ENCODE measurements at places on chromosomes 13 and 19. TPM values are rescaled to one million over a fixed set of nuclear protein-coding genes. Genes with fewer than 3 reads are reported as not detected.

DNA sequence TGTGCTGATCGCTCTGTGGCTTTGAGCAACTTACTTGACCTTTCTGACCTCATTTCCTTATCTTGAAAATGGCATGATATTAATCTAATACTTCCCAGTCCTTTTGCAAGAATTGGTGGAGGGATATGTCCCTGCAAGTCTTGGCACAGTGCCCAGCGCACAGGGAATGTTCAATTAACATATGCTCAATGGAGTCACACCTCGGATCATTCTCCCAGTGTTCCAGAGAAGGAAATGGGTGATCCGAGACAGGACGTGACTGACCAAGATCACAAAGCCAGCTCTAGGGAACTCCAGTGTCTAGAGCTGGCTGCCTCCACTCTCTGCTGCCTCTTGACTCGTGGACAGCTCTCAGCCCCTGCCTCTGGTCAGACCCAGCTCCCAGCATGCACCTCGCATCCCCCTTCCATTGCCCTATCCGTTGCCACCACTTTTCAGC, 3.6 kb downstream of the CDC42EP5 start:
- peak; percentile 70 for DNase-seq

DNA sequence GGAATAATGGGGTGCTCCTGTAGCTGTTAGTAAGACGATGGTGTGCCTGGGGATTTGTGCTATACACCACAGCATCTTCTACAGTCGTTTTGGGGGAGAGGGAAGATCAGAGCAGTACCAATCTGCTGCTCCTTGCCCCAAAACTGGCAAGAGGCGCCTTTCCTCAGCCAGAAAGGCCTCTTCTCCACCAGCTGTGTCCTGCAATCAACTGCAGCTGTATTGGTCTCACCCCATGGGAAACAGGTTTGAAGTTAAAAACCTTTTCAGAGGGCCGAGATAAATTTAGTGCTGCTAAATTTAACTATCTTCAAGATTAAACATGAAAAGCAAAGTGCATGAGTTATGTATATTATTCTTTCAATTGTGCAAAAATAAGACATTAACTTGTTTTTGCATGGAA, 1.2 kb upstream of the RNASEH2B start:
- no peak for DNase-seq

DNA sequence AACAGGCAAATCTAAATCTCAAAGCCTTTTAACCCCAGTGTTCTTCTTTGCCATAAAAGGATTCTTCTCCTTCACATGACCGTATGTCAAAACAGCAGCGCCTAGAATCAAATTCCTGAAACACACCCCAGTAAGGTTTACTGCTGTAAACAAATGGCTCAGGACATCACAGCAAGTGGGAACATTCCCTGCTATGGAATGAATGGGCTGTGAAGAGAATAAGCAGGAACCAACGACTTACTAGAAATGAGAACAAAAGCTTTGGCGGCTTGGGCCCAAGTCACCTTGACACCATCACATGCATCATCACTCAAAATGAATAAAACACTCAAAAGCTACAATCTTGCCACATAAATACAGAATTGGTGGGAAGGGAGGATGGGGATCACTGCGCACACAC, 80.4 kb upstream of the SPATA13 start:
- DNase-seq, result no peak

DNA sequence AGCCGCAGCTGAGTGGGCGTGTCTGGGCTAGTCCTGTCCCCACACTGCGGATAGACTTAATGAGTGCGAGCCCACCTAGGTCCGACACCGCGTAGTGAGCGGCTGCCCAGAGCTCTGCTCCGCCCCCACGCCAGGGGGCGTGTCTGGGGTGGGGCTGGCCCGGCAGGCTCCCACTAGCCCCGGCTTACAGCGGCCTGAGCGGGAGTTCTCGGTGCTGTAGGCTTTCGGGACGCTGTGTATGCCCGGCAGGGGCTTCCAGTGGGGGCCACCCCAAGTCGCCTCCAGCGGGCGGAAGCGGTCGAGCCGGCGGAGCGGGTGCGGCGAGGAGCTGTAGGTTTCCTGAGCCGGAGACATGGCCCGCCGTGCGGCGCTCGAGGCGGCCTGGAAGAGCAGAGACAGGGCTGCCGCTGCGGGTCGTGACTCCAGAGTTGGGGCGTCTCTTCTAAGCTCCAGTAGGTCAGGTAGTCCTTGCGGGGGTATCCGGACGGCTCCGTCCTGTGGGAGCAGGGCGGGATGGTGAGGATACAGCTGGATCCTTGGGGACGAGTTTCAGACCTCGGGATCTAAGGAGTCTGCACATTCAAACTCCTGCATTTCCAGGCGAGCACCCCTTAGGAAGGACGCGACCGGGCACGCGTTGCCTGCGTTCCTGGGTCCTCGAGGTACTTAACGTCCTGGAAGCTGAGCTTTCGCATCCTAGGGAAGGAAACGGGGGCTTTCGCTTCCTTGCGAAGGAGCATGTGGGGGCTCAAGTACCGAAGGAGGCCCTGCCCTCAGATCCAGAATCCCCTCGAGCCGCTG, 1.2 kb downstream of the CGB7 start:
- DNase-seq, result peak; percentile 62

DNA sequence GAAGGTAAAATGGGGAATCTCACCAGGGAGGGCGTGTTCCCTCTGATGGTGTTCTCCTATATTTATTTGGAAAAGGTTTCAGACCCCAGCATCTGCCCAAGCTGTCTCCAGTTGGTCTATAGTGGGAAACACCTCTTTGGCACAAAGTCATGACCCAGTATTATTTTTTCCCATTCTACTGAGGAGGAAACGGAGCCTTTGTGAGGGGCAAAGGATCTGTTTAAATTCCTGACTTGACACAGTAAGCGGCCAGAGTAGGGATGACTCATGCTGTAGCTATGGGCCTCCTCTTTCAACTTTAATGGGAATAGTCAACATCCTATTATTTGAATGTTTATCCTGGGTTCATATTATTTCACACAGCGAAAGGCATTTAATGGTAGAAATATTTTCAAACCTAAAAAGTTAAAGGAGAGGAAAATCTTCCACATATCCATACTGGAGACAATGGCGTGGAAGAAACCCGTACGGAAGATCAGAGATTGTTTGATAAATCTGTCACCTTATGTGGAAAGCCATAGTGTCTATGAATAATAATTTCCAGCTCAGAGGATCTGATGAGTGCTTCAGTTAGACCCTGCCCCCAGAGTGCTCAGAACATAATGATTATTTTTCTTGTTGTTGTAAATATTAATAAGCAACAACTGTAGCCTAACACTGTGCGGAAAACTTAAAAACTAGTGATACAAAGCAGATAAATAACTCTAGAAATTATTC, 126.0 kb downstream of the FOXO1 start:
- peak; percentile 96 for DNase-seq

DNA sequence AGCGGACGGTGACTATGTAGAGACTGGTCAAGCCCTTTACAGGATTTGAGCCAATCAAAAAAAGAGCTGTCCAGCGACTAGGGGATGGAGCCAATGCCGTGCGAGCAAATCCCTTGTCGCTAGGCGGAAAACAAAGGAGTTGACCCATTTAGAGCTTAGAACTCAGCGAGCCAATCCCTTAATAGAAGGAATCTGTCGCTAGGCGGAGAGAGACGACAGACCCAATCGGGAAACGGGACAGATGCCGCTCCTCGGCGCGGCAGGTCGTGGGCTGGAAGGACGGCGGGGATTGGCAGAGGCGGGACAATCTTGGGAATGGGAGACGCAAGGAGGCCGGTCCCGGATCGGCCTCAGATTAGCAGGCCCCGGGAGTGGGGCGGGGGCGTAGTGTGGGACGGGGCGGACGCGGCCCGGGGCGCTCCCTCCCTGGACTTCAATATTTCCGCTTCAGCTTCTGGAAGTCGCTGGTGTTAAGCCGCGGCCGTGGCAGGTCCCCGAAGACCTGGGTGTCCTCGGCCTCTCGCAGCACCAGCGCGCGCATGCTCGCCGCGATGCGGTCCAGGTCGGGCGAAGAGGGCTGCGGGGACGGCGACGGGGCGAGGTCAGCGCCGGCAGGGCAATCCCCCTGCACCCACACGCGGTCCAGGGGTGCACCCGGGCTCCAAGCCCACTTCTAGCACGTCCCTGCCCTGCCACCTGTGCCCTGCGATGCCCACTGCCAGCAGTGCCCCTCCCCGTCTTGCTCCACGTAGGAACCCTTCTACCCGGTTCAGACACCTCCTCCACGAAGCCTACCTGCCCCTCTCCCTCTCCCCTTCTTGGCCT, 2.3 kb upstream of the PNKP start:
- peak; percentile 100 for DNase-seq

DNA sequence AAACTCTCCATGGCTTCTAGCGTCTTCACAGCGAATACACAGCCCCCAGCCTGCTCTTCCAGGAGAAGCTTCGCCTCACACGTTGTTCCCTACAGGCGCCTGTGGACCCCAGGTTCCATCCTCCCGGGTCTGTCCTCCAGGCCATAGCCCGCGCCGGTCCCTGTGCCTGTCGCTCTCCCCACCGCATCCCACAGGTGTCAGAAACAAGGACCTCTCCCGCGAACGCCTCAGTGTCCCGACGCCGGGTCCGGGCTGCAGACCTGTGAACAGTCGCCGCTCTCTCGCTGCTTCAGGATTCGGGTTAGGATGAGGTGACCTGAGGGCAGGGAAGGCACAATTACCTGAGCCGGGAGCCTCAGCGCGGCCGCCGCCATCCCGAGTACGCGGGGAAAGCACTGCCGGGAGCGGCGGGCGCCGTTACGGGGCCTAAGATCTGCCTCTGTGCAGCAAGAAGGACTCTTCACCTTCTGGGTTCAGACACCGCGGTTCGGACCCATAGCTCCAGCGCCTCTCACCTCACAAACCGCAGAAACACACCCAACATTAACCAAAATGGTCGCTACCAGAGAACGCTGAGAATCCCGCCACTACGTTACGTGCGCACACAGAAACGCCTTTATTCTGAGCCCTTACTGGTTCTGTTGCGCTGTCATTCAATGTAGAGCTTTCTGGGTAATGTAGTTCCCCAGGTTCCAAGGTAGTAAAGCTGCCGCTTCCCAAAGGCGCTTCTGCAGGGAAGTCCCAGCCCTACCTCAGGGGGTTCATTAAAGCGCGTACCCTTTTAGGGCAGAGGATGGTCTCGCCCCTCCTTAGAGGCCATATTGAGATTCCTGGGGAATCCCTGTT, at the start of gene ZNF418:
Gene ZNF418 (minus strand): TSS at position 583 of the 846 bp plus-strand sequence. CDS start 1,580 bp downstream, outside the sequence.
- peak; percentile 76 for DNase-seq

- no peak for DNase-seq
These were observed 10.3 kb downstream of the PALM start for GRCh38 chr19:718991-719512.

DNA sequence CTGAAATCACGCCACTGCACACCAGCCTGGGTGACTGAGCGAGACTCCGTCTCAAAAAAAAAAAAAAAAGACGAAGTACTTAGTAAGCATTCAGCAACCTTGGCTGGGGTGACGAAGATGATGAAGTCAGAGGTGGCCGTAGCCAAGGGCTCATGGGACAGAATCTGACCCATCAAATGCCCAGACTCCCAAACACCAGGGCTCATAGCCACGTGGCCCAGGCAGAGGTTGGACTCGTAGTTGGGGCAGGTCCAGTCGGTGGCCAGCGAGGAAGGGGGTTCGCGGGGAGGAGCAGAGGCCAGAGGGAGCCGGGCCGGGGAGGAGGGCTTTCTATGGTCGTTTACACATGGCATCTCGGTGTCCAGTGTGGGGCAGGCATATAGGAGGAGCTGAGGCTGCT, 52.1 kb upstream of the EHD2 start:
- no peak for DNase-seq

DNA sequence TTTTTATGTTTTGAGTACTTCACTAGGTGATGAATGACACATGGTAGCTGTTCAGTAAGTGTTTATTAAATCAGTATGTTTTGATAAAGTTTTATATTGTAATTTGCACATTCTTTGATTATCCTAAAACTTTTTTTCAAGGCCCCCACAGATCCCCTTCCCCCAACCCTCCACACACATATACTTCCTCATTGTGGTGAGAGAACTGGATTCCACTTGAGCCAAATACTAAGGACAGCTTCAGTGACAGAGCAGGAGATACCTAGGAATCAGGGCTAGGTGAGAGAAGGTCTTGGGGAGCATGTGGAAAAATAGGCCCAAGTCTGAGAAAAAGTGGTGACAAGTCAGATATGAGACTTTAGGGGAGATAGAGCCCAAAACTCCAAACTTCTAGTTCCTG, 174.6 kb downstream of the TDRD3 start:
- DNase-seq, result no peak

GRCh38 chr19:34824686-34825085, 51.7 kb upstream of the ZNF599 start:
- no peak for DNase-seq

DNA sequence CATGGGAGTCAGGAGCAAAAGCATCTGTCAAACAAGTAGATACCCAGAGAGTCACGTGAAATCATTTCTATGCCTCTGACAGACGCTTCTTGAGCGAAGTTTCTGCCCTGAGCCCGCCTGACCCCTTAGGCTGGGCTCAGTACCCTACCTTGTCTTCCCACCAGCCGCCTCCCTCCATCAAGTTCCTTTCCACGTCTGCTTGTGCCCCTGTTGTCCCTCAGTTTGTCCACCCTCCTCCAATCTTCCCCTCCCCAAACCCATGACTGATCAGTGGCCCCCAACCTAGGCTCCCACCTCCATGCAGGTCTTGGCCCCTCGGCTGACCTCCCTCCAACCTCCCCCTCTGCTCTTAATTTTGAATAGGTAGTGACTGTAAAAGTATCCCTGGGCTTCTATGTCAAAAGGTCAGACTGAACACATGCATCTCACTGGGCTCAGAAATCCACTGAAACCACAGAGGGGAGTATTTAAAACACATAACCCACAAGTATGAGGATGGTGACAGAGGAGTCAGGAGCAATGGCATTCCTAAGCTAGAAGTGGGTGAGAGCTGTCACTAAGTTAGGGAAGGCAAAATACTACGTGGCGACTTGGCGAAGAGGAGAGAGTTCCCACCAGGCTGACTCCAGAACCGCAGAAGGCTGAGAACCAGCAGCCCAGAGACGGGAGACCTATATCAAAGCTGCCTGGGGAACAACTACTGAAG, 1.7 kb upstream of the ZNF446 start:
- DNase-seq, result no peak

- no peak for DNase-seq
These were observed 6.4 kb upstream of the PROZ start for GRCh38 chr13:113151745-113152690.

- no peak for DNase-seq
These were observed 44.9 kb downstream of the ZNF823 start for GRCh38 chr19:11693505-11694499.

DNA sequence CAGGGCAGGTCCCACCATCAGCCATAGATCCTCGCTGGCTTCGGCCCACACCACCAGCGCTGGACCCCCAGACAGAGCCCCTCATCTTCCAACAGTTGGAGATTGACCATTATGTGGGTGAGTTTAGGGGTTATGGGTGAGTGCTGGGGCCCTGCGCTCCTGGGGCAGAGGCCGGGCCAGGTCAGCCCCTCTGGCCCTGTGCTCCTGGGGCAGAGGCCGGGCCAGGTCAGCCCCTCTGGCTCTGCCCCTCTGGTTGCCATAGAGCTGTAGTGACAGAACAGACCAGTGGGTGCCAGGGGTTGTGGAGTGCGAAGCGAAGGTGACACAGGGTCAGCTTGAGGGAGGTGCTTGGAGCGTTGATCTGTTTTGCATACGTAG, 15.2 kb downstream of the POLD1 start:
- no peak for DNase-seq

GRCh38 chr19:4584670-4585460, 25.4 kb upstream of the SEMA6B start:
- no peak for DNase-seq

SARS2 gene
- 43.7 TPM for polyA plus RNA-seq

ELSPBP1 gene
- polyA plus RNA-seq, result not detected

ZNF541 gene
- 0.03 TPM for polyA plus RNA-seq

TYK2 gene
- 92.9 TPM for polyA plus RNA-seq

YIF1B gene
- 345 TPM for polyA plus RNA-seq
